ENCODE measurements at places on chromosomes 12 and 14.

GRCh38 chr12:18837025-18837424 lies 99.1 kb downstream of the CAPZA3 start:
- no peak for DNase-seq

GRCh38 chr14:54637270-54638134 lies 70.6 kb downstream of the SAMD4A start:
- DNase-seq = no peak

DNA sequence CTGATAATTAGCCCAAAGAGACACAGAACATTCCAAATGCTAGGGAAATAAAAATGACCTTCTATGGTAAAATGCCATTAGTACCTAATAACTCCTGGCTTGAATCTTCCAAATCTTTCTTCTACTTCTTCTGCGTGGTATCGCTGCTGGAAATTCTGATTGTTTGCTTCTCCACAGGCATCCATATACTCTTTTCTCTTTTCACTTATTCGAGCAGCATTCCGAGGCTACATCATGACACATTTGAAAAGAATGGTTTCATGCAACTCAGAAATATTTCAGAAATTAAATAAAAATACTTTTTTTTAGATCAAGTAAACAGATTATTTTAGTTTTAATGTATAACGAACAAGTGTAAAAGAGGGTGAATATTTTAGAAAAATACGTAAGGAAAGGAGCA lies 18.9 kb downstream of the ZCCHC8 start:
- DNase-seq = no peak

DNA sequence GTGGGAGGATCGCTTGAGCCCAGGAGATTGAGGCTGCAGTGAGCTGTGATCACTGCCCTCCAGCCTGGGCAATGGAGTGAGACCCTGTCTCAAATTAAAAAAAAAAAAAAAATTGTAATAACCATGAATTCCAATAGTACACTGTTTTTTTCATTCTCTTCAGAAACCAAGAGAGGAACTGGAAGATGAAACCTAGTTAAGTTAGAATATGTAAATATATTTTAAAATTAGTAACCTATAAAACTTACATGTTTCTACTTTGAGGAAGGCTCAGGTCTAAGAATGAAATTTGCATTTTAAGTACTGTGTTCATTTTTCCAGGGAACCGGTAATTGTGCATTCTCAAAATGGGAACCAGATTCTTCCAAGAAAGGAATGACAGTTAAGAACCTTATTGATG lies 18.8 kb downstream of the KNTC1 start:
- no peak for DNase-seq

DNA sequence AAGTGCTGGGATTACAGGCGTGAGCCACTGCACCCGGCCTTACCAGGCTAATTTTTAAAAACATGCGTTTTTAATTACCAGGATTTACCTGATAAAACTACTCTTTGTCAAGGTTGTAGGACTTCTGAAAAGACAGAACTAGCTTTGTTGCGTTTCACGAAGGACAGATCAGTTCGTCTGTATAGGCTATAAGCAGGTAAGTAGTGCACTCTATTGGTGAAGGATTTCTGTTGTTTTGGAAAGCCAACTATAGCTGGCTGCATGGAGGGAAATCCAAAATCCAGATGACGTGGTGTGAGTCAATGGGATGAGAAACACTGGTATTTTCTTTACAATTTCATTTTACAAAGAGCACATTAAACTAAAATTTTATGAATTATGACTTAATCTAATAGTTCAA lies 14.6 kb downstream of the GNPNAT1 start:
- DNase-seq = no peak

GRCh38 chr14:91153360-91153759 lies 39.5 kb downstream of the DGLUCY start:
- DNase-seq = no peak

GRCh38 chr12:72276181-72276805 lies 4.1 kb downstream of the TRHDE start:
- no peak for DNase-seq

- DNase-seq = peak; percentile 46
Measured at GRCh38 chr12:93502802-93503623, 35.7 kb downstream of the MRPL42 start.

GRCh38 chr12:124709722-124710687 lies 142.6 kb upstream of the NCOR2 start:
- peak; percentile 85 for DNase-seq
